ENCODE measurements at places on chromosomes 4 and X.
A peak's percentile ranks its signal among the peaks of the same experiment; 100 is the strongest.

DNA sequence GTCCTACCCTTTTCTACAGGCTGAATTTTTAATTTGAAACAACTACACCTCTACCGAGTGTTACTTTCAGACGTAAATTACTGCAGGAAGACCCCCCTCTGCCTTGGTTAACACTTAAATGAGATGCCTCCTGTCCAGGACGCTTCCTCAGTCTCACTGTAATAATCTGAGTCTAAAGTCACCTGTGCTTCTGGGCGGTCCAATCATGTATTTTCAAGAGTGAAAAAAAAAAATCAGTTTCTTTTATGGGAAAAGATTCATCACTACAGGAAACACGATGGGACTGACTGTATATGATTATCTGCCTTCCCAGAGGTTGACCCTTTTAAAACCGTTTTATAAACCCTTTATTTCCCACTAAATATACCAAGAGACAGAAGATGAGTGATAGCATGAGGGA, 776 bp downstream of the RBM47 start:
- H3K36me3 ChIP-seq = peaks cover 3% of the 10 kb centered on the region
- DNase-seq = no peak
- H3K27me3 ChIP-seq = peaks cover 5% of the 10 kb centered on the region
- peak overlapping the region; percentile 98 for H3K27ac ChIP-seq

- H3K27me3 ChIP-seq = no peaks in the 10 kb centered on the region
- no peak overlapping the region for H3K4me3 ChIP-seq
- H3K27ac ChIP-seq = no peak overlapping the region
- no peak for DNase-seq
Measured at GRCh38 chrX:14356401-14356800, 172.9 kb upstream of the GLRA2 start.

DNA sequence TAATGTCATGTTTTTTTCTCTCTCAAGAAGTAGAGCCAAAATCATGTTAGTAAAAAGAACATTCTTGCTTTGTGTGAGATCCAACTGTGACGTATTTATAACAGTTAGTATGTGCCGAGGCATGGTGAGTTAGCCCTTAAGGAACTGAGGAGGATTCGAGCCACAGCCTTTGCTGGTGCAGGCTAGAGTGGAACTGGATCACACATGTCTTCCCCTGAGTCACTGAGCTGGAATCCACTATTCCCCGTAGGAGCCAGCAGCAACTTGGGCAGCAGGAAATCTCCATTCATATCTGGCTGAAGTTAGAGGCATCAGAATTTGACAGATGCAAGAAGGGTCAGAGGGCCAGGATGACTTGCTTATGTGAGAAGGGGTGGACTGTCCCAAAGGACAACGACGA, 144.6 kb upstream of the KIT start:
- no peak for DNase-seq
- no peaks in the 10 kb centered on the region for H3K36me3 ChIP-seq
- H3K4me3 ChIP-seq = no peak overlapping the region
- no peak overlapping the region for H3K27ac ChIP-seq
- H3K4me1 ChIP-seq = peaks cover 1% of the 10 kb centered on the region

GRCh38 chr4:47031011-47031678, at the start of gene GABRB1:
TSS of gene GABRB1 (plus strand) at chr4:47031567.
- no peak within 1 kb of the TSS for H3K27ac ChIP-seq
- H3K27me3 ChIP-seq = peaks cover 66% of the 10 kb centered on the region
- H3K4me1 ChIP-seq = peaks cover 14% of the 10 kb centered on the region
- no peaks in the 10 kb centered on the region for H3K36me3 ChIP-seq

- H3K36me3 ChIP-seq = no peaks in the 10 kb centered on the region
- H3K27ac ChIP-seq = no peak overlapping the region
- peaks cover under 1% of the 10 kb centered on the region for H3K4me1 ChIP-seq
- peaks cover 16% of the 10 kb centered on the region for H3K27me3 ChIP-seq
Measured at GRCh38 chr4:2785613-2786012, 7.3 kb upstream of the SH3BP2 start.

- H3K4me1 ChIP-seq = no peaks in the 10 kb centered on the region
- H3K27ac ChIP-seq = no peak overlapping the region
- no peak for DNase-seq
- no peaks in the 10 kb centered on the region for H3K27me3 ChIP-seq
- H3K4me3 ChIP-seq = no peak overlapping the region
- no peaks in the 10 kb centered on the region for H3K36me3 ChIP-seq
Measured at GRCh38 chrX:136268051-136269048, 17.1 kb upstream of the MAP7D3 start.

GRCh38 chrX:44012484-44013096, 39.4 kb upstream of the NDP start:
- H3K4me1 ChIP-seq = no peaks in the 10 kb centered on the region
- H3K4me3 ChIP-seq = no peak overlapping the region
- DNase-seq = no peak
- H3K36me3 ChIP-seq = no peaks in the 10 kb centered on the region
- no peak overlapping the region for H3K27ac ChIP-seq

DNA sequence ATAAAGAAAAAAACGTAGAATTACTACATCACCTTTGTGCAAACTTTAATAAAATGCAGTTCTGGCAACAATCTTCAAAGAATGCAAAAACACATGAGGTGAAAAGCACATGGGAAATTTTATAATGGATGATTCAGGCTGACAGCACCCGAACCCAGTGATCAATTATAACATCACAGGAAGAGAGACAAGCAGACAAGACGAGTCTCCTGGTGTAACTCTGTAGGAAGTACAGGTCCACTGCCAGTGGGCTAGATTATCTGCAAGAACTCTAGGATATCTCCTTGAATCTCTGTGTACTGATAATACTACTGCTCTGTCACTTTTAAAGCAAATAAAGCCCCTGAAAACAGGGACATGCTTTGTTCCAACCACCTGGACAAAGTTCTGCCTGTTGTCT, 58.9 kb upstream of the NXF3 start:
- H3K36me3 ChIP-seq = no peaks in the 10 kb centered on the region
- H3K4me1 ChIP-seq = peaks cover 5% of the 10 kb centered on the region
- no peak for DNase-seq
- H3K27ac ChIP-seq = no peak overlapping the region
- no peak overlapping the region for H3K4me3 ChIP-seq
- H3K27me3 ChIP-seq = no peaks in the 10 kb centered on the region

DNA sequence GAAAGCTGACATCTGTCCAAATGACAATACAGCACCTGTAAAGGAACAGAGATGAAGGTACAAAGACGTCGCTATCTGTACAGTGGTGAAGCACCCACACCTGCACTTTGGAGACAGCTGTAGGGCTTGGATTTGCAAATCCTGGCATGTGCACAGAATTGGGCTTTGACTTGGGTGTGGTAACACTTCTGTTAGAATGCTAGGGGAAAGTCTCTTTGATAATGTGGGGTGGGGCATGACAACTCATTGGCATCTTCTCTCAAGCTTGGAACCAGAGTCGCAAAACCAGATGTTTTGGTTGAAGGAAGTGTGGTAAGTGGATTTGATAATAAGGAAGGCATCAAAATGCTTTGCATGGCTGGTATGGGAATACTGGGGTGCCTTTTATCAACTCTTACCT, 55.5 kb downstream of the VCX3B start:
- H3K4me3 ChIP-seq = no peak overlapping the region
- no peak for DNase-seq
- H3K36me3 ChIP-seq = no peaks in the 10 kb centered on the region
- no peaks in the 10 kb centered on the region for H3K27me3 ChIP-seq
- H3K27ac ChIP-seq = no peak overlapping the region
- peaks cover 3% of the 10 kb centered on the region for H3K4me1 ChIP-seq

GRCh38 chr4:105116616-105117319, 29.9 kb upstream of the TET2 start:
- no peak for DNase-seq
- H3K27me3 ChIP-seq = peaks cover 6% of the 10 kb centered on the region
- H3K4me1 ChIP-seq = peaks cover 4% of the 10 kb centered on the region
- H3K36me3 ChIP-seq = no peaks in the 10 kb centered on the region
- H3K27ac ChIP-seq = no peak overlapping the region

DNA sequence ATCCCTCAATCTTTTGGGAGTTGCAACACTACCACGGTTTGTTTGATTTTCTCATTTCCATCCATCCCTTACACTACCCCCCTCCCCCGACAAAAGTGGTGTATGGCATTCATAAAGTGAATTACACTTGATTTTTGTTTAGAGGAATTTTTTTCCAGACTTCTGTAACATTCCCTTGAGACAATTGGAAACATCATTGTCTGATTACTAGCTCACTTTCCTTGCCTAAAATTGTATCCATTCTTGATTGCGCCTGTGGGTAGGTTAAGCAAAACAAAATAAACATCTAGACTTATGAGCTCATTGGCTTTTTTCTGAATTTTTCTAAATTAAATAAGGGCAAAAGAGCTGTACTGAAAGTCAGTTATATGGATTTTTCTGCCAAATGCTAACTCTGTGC, 3.5 kb downstream of the GPC3 start:
- peaks cover 3% of the 10 kb centered on the region for H3K36me3 ChIP-seq
- DNase-seq = no peak
- H3K4me1 ChIP-seq = peaks cover 66% of the 10 kb centered on the region
- H3K4me3 ChIP-seq = peak overlapping the region; percentile 95
- peak overlapping the region; percentile 92 for H3K27ac ChIP-seq

DNA sequence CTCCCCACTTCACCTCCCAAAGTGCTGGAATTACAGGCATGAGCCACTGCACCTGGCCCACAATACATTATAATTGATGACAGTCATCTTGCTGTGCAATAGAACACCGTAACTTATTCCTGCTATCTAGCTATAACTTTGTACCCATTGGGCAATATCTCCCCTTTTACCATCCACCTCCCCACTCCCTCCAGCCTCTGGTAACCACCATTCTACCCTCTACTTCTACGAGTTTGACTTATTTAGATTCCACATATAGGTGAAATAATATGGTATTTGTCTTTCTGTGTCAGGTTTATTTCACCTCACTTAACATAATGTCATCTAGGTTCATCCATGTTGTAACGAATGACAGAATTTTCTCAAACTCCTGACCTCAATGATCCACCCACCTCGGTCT, 8.2 kb upstream of the TEX11 start:
- H3K36me3 ChIP-seq = no peaks in the 10 kb centered on the region
- no peak overlapping the region for H3K4me3 ChIP-seq
- H3K27me3 ChIP-seq = no peaks in the 10 kb centered on the region
- no peak for DNase-seq
- peaks cover 4% of the 10 kb centered on the region for H3K4me1 ChIP-seq

DNA sequence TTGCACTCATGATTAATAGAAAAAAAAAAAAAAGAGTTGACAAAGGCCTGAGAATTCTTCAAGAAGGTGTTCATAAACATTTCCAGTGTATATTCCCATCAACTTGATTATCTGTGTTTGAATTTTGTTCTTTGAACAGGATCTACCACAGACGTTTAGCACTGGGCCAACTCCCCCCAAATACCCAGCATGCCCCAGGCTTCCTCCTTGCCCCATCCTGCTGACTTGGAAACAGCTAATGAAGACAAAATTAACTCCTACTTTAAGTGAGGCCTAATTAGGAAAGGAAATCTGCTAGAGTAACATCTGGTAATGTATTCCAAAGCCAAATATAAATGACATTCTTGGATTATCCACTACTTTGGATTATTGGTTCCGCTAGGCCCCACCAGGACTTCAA, 52.5 kb downstream of the PPARGC1A start:
- H3K4me1 ChIP-seq = no peaks in the 10 kb centered on the region
- no peak for DNase-seq
- H3K36me3 ChIP-seq = no peaks in the 10 kb centered on the region
- no peak overlapping the region for H3K27ac ChIP-seq
- no peak overlapping the region for H3K4me3 ChIP-seq

DNA sequence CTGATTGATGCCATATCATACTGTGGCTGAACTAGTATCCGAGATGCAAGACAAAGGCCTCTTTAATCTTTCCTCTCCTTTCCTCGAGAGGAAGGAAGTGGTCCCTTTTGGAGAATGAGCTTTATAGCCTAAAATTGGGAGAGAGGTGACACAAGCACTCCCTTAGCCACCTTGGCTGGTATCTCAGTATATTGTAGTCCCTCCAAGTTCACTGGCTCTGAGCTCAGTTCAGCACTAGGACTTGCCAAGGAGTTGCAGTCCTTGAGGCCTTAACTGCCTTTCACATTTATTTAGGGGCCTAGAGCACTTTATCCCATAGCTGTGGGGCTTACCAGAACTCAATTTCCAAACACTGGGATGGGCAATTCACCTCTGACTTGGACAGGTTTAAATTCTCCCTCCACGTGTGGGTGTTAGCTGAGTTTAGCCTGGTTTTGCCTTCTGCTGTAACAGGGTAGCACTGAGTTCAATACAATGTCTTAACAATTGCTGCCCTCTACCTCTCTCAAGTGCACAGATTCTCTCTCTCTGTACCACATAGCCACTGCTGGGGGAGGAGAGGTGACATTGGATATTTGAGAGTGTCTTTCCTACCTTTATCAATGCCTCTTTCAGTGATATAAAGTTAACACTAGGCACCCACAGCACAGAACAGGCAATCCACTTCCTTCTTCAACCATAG, 216.4 kb downstream of the TECRL start:
- H3K27me3 ChIP-seq = no peaks in the 10 kb centered on the region
- no peak for DNase-seq
- no peak overlapping the region for H3K4me3 ChIP-seq

DNA sequence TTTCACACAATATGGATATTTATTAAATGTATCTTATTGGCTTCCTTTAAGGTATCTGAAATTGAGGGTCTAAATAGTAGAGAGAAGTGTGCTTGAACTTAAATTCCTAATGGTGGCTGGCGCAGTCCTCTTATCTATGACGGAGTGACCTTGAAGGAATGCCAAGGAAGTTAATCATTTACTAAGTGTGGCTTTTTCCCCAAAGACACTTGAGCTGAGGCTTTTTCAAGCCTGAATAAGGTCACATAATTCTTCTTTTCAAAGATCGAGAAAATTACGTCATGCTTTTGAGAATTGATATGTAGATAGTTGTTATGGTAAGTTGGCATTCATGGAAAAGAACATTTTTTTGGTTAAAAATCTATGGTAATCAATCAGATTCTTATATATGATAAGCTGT, 11.7 kb upstream of the PRPS2 start:
- no peaks in the 10 kb centered on the region for H3K36me3 ChIP-seq
- no peak overlapping the region for H3K27ac ChIP-seq
- no peak overlapping the region for H3K4me3 ChIP-seq
- peaks cover 7% of the 10 kb centered on the region for H3K4me1 ChIP-seq
- DNase-seq = no peak
- H3K27me3 ChIP-seq = no peaks in the 10 kb centered on the region

GRCh38 chr4:78811034-78811433, 34.9 kb downstream of the BMP2K start:
- peaks cover 20% of the 10 kb centered on the region for H3K36me3 ChIP-seq
- peaks cover 3% of the 10 kb centered on the region for H3K4me1 ChIP-seq
- H3K4me3 ChIP-seq = no peak overlapping the region

Data from mesothelial cell of epicardium (in vitro differentiated cells).